DND-41 (cell line): ENCODE measurements at places on chromosomes 13 and 19.
A peak's percentile ranks its signal among the peaks of the same experiment; 100 is the strongest.

DNA sequence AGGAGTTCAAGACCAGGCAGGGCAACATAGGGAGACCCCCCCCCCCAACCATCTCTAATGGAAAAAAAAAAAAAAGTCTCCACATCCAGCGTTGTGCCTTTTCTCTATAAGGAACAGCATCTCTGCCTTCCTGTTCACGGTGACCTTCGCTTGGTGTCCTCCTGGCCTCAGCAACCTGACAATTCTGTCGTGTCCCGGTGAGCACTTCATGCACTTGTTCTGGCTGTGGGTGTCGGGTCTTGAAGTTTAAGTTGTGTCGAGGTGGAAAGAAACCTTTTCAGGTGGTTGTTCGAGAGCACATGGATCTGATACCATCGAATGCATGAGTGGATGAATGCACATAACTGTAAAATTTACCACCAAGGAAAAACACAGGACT lies 594 bp downstream of the ZNF559 start:
- DNase-seq: no peak

GRCh38 chr13:74289861-74290773 lies 155.9 kb upstream of the KLF12 start:
- DNase-seq: no peak

DNA sequence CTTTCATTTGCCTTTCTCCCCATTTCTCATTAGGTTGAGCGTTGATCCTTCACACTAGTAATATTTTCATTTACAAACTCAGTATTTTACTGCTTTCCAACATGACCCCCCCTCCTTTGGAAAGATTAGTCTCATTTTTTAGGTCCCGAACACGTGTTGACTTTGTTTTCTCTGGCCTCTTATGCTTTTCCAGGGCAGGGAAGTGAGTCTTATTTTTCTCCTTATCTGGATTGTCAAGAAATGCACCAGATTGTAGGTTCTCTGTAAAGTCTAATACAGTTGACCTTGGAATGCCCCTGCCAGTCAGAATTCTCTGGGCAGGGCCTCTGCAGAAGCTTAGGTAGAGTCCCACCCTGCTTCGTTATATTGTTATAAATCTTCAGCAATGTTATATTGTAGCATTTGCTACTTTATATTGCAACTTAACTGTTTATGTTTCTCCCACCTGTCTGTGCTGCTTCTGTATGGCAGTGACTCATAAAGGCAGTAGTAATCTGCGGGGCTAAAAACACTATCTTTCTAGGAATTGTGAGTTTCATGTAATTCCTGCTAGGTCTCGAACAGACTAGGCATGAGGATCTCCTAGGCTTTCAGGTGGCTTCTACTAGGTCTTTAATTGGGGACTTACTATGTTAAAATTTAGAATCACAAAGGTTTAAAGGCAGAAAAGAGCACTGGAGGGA lies 2.0 kb downstream of the TDRD3 start:
- no peak for DNase-seq

DNA sequence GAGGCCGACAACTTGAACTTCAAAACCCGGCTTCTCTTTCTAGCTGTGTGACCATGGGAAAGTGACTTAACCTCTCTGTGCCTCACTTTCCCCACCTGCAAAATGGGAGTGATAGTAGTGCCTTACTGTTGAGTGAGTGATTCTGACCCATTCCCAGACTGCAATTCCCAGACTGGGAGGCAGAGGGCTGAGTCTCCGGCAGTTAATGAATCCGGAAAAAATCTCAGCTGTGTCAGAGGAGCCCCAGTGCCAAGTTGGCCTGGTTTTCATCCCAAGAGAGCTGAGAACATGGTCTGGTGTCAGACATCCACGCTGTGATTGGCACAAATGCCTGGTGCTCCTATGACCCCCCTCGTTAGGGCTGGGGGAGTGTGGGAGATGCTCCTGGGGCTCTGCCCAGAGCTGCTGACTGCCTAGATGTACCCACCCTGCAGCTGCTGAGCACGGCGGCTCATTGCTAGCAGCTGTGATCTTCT lies 50.0 kb downstream of the PIN1 start:
- DNase-seq: no peak

DNA sequence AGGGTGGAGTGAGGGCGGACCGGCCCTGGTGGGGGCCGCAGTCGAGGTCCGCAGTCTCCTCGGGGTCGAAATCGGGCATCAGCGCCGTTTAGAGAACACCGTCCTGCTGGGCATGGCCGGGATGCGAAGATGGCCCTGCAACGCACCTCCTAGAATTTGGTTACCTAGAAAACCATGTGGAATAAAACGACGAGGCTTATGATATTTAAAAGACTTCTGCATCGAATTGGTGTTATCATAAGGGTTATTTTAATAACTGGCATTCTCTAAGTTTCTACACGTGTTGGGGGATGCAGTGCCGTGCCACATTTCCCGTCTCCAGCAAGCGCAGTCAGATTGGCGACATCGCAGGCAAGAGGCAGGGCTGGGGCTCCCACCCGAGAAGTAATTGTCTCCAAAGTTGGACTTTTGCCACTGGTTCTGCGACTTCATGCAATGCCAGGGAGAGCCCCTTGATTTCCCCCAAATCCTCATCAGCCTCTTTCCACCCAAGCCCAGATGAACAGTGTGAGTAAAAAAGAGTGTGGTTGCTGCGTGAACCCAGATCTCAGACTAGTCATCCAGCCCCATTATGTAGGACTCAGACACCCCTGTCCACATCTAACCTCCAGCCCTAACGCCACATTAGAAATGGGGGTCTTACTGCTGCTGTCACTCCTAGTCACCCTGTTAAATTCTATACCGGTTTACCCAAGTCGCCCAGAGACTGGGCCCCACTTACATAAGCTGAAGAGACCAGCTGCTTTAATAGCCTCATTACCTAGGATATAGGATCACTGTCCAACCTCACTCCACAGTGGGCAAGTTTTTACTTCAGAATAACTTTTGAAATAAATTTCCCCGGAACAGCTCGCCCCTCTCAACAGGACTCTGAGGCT lies 571 bp upstream of the DHRS12 start:
- no peak for DNase-seq

DNA sequence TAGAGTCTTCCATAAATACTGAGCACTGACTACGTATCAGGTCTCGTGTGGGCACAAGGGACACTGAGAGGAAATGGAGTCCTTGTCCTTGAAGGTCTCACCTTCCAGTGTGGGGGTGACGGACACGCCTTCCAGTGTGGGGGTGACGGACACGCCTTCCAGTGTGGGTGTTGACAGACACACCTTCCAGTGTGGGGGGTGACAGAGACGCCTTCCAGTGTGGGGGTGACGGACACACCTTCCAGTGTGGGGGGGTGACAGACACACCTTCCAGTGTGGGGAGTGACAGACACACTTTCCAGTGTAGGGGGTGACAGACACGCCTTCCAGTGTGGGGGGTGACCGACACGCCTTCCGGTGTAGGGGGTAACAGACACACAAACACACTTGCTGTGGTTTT lies 14.3 kb upstream of the EDDM13 start:
- no peak for DNase-seq

DNA sequence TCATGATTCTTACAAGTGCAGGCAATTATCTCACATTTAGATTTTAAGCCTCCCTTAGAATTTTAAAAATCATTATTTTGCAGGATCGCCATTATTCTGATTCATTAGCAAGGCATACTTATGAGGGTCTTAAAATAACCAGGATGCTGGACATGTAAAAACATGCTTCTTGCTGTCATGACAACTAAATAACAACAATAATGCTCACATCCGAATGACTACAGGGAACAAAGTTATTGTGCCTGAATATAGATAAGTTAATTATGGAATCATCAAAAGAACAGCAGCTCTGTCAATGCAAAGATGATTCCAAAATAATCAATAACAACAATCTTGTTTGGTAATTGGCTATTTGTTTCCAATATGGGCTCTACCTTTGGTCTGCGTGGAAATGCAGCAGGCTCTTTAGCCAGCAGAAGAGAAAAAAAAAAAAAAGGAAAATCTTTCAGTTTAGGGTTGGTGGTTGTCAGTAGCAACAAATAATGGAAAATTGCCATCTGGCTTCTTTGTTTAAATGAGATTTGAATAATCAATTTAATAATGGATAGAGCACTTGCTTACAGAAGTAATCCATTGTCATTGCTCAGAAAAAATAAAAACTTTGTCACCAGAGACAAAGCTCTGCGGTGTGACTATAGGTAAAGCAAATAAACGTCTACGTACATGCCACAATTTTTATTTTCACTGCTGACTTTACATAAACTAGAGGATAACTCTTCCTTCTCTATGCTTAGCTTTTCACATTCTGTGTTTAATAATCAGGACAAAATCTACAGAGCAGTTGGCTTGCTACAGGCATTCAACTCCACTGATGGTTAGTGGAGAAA lies 468.9 kb upstream of the TSHZ3 start:
- DNase-seq: no peak

GRCh38 chr19:47514151-47514868 lies 553 bp downstream of the NAPA start:
- no peak for DNase-seq

- DNase-seq: no peak
Observed at GRCh38 chr19:35155441-35155840, 906 bp downstream of the FXYD5 start.

DNA sequence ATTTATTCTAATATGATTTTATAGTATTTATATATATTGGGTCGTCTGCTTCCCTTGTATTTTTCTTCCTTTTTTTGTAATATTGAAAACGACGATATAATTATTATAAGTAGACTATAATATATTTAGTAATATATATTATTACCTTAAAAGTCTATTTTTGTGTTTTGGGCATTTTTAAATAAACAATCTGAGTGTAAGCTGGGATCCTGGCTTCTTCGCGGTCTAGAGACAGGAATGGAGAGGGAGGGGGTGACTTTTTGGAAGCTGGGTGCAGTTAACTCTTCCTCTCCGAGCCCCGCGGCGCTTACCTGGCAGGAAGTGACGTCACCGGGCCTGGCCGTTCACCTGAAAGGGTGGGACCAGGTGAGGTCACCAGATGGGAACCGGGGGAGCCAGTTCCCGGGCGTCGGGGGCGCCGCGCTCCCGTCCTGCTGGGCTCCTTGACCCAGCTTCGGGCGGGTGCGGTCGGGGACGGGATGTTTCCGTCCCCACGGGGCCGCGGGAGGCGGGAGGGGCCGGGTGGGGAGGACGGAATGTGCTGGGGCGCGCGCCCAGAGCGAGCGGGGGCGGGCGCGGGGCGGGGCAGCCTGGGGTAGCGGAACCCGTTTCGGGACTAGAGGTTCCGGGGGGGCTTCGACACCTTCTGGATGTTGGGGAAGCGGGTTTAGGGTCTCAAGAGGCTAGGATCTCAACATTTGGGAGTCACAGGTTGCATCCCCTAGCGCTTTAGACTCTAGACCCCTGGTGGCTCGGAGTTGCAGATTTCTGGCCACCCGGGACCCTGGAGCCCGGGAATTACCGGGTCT lies 2.8 kb downstream of the ZFP36 start:
- DNase-seq: peak; percentile 73

DNA sequence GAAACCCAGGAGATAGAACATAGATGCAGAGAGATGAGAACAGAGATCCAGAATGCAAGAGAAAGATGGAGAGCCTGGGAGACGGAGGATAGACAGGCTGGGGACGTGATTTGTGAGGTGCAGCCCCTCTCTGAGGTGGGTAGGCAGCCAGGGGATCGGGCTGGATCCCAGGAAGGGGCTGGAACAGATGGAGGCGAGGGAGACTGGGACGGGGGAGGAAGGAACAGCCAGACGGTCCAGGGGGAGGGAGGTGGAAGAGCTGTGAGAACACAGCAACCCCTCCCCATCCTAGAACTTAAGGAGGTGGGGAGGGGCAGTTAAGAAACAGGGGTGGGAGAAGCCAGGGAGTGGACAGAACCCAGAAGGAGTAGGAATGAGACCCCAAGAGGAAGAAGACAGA lies 3.1 kb downstream of the SLC17A7 start:
- no peak for DNase-seq

DNA sequence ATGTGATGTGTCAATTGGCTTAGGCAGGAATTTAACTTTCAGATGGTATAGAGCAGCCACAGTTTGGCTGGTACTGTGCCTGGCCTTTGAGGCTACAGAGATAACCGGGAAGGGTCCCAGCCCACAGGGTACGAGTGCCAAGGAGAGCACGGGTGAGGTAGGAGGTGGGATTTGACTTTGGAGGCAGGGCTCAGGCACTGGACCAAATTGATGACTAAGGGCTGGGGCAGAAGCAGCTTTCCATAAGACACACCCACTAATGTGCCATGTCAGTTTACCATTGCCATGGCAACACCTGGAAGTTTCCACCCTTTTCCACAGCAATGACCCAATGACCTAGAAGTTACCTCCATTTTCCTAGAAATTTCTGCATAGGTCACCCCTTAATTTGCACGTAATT lies 466.2 kb downstream of the TSHZ3 start:
- no peak for DNase-seq

DNA sequence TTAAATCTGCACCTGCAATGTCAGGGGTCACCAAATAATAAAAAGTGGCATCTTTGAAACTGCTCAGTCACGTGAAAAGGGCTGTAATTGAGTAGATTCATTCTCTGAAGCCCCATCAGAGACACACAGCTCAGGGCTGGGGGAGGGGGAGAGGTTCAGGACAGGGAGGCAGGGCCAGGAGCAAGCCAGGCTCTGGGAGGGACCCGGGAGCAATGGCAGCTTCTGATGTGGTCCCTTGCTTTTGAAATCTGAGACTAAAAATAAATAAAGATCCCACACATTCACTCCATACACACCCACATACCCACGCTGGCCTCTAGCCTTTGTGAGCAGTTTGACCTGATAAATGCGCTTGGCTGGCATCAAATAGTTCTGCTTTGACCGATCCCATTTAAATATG lies 32.8 kb downstream of the GSX1 start:
- no peak for DNase-seq

- DNase-seq: no peak
Observed at GRCh38 chr19:10191347-10191746, 3.4 kb downstream of the DNMT1 start.

GRCh38 chr13:98370261-98370660 lies 193.2 kb upstream of the RNF113B start:
- DNase-seq: no peak

GRCh38 chr13:25171517-25172302 lies at the start of gene AMER2:
TSS of gene AMER2 (minus strand) at chr13:25172288. CDS start at chr13:25171619, 669 bp downstream.
- DNase-seq: no peak
